Stimulated activated effector memory CD8-positive, alpha-beta T cell treated with anti-CD3 and anti-CD28 coated beads, Interleukin-12 subunit alpha, Interleukin-12 subunit beta, amount 100 ng/mL, for 72 hours (primary cell): ENCODE measurements at places on chromosomes 7 and 10.

DNA sequence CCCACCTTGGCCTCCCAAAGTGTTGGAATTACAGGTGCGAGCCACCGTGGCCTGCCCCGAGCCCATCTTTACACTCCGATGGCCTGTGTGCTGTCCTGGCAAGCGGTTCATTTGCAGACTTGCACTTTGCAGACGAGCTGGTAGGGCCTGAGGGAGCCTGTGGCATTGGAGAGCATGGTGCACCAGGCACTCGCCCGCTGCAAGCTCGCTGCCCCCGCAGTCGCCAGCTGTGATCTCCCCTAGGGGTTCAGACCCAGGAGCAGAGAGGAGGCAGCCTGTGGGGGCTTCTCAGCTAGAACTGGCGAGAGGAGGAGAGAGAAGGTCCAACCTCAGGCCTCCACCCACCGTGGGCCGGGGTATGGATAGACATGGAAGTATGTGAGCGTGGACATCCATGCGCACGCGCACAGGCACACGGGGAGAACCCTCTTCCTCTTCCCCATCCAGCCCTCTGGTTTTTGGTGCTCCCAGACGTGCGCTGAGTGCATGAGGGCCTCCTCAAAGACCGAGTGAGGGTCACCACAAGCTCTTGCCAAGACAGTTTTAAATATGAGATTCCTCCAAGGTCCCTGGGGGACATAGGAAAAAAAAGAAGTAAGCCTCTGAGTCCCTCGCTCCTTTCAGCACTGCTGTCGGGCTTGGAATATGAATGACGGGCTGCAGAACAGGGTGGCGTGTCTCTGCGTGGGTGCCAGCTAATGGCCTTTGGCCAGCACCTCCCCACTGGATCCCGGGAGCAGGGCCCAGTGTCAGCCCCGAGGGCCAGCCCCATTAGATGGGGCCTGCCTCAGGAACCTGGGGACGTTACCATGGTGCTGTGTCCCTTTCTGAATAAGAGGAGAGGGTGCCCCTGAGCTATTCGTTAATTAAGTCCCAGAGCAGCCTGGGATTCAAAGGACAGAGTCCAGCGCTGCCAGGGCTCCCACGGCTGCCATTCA, 15.1 kb upstream of the TTYH3 start:
- DNase-seq: no peak

- DNase-seq: no peak
These were observed 57.1 kb upstream of the ABLIM1 start for GRCh38 chr10:114715171-114715670.

GRCh38 chr7:344608-344994, 54.6 kb downstream of the FOXL3 start:
- no peak for DNase-seq

GRCh38 chr7:77434570-77435275, 18.6 kb upstream of the GSAP start:
- DNase-seq: no peak

GRCh38 chr7:50283731-50284130, 20.8 kb upstream of the IKZF1 start:
- no peak for DNase-seq

DNA sequence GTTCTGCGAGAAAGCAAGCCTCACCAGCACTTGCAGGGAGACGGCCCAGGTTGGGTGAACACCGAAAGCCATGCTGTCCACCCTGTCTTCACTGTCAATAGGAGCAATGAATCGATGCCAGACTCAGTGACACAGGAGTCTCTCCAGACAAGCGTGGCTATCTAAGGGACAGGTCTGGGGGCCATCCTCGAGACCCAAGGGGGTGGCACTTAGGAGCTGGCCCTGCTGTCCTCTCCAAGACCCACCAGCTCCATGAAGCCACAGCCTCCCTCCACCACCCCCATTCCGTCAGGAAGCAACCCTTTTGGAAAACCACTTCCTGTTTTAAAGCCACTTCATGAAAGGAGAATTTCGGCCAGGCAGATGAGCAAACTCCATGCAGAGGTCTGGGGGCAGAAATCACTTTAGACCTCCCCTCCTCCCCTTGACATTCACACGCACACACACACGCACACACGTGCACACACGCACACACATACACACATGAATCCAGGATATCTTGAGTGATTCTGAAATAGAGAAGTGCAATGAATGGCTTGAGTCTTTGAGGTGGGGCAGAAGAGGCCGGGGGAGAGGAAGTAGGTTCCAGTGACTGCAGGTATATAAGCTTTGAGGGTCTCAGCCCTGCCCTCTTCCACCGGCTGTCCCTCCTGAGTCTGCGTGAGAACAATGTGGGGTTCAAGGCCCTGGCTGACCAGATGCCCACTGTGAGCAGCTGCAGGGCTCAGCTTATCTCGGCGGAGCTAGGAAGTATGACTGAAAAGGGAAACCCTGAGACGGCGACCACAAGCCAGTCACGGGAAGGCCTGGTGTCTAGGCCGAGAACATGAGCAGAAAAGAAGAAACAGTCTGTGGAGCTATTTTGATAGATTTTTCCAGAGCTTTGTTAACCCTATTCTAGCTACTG, 25.0 kb downstream of the RGS10 start:
- DNase-seq: peak; percentile 82

GRCh38 chr10:119701861-119702260, 24.0 kb upstream of the INPP5F start:
- DNase-seq: no peak

DNA sequence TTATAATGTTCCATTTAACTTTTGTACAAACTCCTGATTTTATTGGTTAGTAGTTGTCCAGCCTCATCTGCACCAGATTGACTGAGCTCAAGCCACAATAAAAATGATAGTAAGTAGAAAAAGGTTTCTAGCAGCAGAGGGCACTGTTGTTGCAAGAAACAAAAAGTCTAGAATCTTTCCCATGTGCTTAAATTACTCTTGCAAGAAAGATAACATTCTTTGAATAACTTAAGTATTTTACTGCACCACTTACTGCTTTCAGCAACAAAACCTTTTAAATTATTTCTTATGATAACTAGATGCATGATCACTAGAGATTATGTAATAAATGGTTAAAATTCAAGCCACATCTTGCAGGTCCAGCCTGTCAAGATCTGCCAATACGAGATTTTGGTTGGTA, 27.0 kb downstream of the LMOD2 start:
- DNase-seq: no peak

- no peak for DNase-seq
These were observed 119.0 kb upstream of the RHOBTB1 start for GRCh38 chr10:61063034-61063433.

GRCh38 chr10:26386781-26387180, 51.4 kb upstream of the APBB1IP start:
- DNase-seq: no peak

GRCh38 chr7:39432368-39432767, 133.8 kb upstream of the YAE1 start:
- no peak for DNase-seq

DNA sequence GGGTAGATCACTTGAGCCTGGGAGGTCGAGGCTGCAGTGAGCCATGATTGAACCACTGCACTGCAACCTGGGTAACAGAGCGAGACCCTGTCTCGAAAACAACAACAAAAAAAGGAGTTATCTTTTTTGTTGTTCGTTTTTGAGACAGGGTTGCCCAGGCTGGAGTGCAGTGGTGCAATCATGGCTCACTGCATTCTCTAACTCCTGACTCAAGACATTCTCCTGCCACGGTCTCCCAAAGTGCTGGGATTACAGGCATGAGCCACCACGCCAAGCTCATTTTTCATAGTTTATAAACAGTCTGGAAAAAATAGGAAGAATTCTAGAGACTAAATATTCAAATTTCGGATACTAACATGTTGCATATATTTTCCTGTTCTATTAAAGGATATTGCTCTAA, 29.4 kb downstream of the SFXN4 start:
- no peak for DNase-seq

DNA sequence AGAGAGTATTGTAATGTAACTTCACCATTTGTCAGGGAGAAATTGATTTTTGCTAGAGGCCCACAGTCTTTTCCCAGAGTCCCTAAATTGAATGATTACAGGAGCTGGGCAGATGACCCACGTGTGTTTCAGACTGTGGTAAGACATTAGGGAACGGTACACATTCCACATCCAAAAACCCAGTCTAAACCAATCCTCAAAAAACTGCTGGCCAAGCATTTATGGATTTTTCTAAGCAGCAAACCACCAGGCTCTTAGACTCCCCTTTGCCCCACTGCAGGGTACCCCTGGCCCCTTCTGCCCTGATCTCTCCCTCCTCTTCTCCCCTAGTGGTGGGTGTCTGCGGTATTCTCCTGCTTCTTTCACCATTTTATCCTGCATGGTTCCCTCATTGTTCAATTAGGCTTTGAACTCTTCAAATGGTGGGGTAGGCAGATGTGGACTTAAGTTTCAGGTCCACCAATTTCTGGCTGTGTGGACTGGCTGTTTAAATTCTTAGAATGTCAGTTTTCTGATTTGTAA, 135.5 kb upstream of the SORCS3 start:
- DNase-seq: no peak

DNA sequence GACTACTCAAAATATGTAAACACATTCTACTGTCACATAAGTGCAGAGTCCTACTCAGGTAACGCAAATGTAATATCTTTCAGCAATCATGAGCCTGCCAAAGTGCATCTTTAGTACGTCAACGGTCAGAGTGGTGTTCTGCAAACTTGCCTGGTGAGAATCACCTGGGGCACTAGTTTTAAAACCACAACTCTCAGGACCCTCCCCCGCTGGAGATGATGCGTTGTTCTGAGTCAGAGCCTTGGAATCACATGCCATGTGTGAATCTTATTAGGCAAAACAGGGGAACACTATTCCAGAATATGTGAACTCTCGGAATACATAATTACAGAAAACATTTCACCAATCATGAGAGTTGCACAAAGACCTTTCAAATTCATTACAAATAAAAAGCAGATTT, 115.7 kb downstream of the TPK1 start:
- DNase-seq: no peak

GRCh38 chr10:128470321-128470965, 344.2 kb upstream of the MKI67 start:
- DNase-seq: no peak

DNA sequence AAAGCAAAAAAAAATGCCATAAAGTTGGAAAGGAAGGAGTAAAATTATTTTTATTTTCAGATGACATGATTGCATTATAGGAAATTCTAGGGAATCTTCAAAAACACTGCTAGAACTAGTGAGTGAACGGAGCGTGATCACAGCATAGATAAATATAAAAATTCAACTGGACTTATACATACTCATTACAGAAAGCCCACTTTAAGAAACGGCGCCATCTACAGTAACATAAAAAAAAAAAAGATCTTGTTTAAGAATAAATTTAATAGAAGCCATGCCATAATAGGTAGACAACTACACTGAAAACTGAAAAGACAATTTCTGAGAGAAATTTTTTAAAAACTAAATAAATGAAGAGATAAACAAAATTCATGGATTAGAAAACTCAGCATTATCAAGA, 623.1 kb upstream of the MGMT start:
- DNase-seq: no peak

GRCh38 chr7:42742318-42742717, 169.6 kb downstream of the C7orf25 start:
- DNase-seq: no peak

- no peak for DNase-seq
These were observed 149.4 kb upstream of the ZMIZ1 start for GRCh38 chr10:78919181-78919966.

GRCh38 chr7:159091041-159091440, 53.6 kb downstream of the VIPR2 start:
- no peak for DNase-seq

DNA sequence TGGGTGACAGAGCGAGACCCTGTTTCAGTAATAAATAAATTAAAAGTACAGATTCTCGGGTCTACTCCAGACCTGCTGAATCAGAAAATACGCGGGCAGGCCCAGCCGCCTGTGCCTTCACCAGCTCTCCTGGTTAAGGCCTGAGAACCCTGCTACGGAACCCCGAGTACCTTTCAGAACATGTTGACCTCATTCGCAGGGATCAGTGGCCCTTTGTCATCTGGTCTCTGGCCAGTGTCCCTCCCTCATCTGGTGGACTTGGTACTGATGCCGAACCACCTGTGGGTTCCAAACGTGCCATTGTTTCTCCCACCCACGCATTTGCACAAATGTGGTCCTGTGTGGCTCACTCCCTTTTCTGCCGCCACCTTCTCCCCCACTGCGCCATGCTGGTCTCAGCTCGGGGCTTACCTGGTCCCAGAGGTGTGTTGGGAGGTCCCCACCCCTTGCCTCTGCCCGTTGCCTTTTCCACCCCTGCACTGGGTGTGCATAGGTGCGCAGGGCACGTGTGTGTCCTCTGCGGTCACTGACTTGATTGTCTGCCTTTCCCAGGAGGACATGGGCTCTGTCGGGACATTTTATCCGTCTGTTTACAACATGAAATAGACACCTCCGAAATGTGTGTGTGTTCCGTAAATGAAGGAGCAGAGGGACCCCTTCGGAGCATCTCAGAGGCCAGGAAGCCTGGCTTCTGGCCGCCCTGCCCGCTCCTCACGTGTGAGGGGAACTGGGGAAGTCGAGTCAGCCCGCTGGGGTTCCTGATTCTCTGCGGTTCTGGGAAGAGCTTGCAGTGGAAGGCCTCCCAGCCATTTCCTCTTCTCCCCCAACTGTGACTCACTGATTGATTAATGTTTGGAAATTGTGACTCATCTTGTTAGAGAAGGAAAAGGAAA, 135.2 kb downstream of the CUX1 start:
- no peak for DNase-seq

DNA sequence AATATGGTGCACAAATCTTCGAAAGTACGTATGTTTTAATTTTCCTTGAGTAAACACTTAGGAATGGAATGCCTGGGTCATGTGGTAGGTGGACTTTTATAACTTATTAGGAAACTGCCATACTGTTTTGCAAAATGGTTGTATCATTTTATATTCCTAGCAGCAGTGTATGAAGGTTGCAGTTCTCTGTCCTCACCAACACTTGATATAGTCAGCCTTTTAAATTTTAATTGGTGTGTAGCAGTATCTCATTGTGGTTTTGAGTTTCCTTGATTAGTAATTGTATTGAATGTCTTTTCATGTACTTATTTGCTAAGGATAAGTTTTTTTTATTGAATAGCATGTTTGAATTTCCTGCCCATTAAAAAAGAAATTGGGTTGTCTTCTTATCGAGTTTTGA, 926 bp upstream of the PCBD1 start:
- no peak for DNase-seq

GRCh38 chr10:88783724-88784123, 18.8 kb upstream of the LIPM start:
- DNase-seq: no peak

- no peak for DNase-seq
These were observed 166.3 kb downstream of the GRID1 start for GRCh38 chr10:86200269-86200668.

- DNase-seq: no peak
These were observed 75.5 kb downstream of the MAP3K8 start for GRCh38 chr10:30509508-30509907.

GRCh38 chr7:141986923-141987322, 8.8 kb upstream of the MGAM start:
- DNase-seq: no peak

DNA sequence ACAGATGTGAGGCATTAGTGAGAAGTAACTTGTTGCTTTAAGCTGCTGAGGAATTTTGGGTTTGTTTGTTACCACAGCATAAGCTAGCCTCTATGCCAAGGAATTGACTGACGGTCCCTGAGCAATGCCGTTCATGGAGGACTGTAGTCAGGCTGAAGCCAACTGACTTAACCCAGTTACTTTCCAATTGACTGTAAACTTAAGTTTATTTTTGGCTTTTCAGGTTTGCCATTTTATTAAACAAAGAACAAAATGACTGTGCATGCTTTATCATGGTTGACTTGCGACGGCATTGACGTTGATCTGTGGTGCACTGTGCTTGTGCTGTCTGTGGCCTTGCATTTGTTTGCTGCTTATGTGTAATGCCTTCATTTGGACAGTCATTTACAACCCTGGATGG, 53.5 kb downstream of the DNAJB9 start:
- DNase-seq: no peak

GRCh38 chr10:128664729-128665128, 538.5 kb upstream of the MKI67 start:
- no peak for DNase-seq
